ENCODE measurements at places on chromosomes 7 and 10. TPM values are rescaled to one million over a fixed set of nuclear protein-coding genes. Genes with fewer than 3 reads are reported as not detected.

DNA sequence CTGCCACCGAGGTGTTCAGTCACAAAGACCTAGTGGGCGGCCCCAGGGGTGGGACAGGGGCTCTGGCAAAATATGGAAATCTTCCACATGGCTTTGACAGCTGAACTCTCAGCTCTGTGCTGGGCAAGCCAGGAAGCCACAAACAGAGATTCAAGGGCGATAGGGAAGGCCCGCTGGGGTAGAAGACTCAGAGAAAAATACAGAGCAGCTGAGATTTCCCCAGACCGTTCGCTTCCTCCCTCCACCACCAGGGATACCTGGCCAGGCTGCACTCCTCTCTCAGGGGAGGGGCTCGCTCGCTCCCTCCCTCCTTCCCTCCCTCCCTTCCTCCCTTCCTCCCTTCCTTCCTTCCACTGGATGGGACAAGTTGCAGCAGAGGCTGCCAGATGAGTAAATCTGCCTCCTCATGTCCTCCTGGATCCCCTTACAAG, 260.5 kb downstream of the PRPF18 start:
- DNase-seq: no peak

GRCh38 chr10:122672655-122673054, 27.0 kb downstream of the C10orf120 start:
- no peak for DNase-seq

Gene NXPH1
- total RNA-seq: not detected

Gene MAGI2
- total RNA-seq: 1.5 TPM

DNA sequence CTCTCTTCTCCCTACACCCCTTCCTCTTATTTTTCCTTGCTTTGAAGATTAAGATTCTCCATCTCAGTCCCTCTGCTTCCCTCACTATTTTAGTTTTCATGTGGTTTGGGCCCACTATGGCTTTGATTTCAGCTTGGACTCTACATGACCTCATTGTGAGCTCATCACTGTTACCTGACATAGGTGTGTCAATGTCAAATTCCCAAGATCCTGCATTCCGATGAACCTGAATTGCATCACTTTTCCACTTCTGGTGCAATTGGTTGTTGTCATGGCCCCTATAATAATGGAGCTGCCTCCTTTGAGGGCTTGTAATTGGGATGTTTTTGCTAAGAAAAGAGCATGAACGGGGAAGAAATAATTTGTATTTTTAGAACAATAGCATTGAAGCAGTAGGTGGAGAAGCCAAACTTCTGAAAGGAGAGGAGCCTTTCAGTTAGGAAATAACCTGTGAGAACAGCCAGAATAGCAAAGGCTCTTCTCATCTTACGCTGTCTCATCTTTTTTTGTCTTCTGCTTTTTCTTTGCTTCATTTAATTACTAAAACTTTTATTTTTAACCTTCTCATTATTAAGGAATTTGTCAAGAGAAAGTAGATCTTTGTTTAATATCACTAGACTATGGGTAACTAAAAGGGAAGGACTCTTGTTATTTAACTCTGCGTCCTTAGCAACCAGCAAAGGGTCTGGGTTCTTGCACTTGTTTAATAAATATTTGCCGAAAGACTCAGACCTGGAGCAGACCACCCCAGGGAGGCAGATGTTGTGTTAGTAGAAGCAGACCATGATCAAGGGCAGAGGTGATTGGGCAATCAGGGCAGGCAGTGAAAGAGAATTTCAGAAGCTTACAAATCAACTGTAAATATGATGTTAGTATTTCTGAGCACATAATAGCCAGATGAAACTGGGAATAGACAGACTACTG, 95.4 kb downstream of the TES start:
- no peak for DNase-seq

- DNase-seq: no peak
These were observed 96.3 kb downstream of the CHN2 start for GRCh38 chr7:29290829-29291228.

- DNase-seq: no peak
These were observed 35.5 kb downstream of the GRIFIN start for GRCh38 chr7:2440608-2441245.

Gene SEMA4G
- not detected for total RNA-seq

DNA sequence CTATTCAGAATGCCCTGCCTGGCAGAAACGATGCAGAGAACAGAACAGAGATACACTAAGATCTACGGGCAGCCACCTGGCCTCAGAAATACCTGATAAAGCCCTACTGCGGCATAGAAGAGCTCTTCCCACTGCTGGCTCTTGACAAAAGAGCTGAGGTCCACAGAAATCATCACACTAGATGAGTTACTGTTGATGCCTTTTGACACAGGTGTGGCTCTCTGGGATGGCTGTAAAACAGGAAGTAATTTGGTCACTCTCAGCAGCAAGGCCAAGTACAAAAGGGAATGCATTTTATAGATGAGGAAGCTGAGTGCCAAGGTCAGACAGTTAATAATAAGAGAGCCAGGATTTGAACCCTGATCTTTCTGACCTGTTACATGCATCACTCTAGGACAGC, 35.0 kb upstream of the ACSL5 start:
- no peak for DNase-seq

DNA sequence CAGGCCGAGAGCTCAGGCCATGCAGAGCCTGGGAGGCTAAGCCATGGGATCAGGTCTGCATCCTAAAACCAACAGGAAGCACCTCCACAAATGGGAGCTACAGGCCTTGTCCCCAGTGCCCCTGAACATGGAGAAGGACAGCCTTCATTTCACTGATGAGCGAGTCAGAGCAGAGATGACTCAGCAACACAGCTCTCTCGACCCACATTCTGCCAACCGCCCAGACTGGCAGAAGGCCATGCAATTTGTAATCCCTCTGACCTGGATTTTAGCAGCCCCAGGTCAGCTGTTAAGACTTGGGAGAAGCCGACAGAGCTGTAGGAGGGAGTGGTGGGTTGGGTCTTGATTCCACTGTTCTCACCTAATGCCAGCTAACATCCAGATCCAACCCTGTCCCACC, 25.5 kb downstream of the VOPP1 start:
- peak; percentile 95 for DNase-seq

Gene MRLN
- not detected for total RNA-seq

Gene MSRB2
- 29.0 TPM for total RNA-seq

DNA sequence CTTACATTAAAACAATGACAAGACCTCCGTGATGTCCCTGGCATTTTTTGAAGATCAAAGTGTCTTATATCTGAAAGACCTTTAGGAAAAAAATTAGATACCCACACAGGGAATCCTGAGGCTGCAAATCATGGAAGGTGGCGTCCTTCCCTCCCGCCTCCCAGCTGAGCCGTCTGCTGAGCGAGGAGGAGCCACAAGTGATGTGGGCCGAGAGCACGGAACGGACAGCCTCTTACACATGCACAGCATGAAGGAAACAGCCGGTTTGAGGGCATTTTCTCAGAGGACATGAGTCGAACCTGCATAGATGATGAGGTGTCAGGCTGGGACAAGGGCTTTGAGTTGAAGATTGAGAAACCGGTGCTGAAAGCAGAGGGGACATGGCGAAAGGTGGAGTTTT, 163.3 kb downstream of the ADARB2 start:
- DNase-seq: no peak

GRCh38 chr10:123429706-123430221, 236.4 kb upstream of the GPR26 start:
- DNase-seq: no peak

Gene ADCY1
- total RNA-seq: 4.4 TPM

- DNase-seq: peak; percentile 27
These were observed 23.8 kb downstream of the SCIN start for GRCh38 chr7:12594122-12594897.

Gene PAX4
- not detected for total RNA-seq

GRCh38 chr7:134605978-134606923, 40.4 kb upstream of the BPGM start:
- DNase-seq: peak; percentile 51

Gene CHPF2
- 37.8 TPM for total RNA-seq

DNA sequence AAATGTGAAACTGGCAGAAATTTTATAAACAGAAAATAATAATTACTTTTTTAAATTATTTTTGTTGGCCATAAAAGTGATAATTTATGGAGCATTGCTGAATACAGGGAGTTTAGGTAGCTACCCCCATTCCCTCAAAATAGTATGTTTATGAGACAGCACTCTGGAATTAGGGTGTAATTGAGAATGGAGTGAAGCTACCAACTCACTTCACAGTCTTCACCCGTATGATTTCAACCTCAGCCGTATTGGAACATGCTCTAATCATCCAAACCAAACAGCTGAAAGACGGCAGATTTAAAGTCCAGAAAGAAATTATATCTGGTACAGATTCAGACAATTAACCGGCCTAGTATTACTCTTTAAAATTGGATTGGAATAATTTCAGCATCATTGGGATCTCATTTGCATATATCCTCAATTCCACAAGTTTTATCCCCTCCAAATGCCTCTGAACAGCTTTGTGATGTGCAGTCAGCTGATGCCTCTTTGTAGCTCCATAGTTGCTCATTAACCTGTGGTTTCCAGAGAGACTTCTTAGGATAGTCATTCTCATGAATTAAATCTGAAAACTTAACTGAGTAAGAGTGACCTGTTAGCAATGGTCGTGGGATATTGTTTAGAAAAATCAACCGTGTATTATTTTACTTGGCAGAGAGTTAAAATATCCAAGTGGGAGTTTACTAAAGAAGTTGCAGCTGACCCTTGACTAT, 59.1 kb upstream of the GJD4 start:
- peak; percentile 16 for DNase-seq

Gene THNSL1
- 5.1 TPM for total RNA-seq

- DNase-seq: no peak
These were observed 208.1 kb downstream of the KIAA1217 start for GRCh38 chr10:24417053-24417452.

DNA sequence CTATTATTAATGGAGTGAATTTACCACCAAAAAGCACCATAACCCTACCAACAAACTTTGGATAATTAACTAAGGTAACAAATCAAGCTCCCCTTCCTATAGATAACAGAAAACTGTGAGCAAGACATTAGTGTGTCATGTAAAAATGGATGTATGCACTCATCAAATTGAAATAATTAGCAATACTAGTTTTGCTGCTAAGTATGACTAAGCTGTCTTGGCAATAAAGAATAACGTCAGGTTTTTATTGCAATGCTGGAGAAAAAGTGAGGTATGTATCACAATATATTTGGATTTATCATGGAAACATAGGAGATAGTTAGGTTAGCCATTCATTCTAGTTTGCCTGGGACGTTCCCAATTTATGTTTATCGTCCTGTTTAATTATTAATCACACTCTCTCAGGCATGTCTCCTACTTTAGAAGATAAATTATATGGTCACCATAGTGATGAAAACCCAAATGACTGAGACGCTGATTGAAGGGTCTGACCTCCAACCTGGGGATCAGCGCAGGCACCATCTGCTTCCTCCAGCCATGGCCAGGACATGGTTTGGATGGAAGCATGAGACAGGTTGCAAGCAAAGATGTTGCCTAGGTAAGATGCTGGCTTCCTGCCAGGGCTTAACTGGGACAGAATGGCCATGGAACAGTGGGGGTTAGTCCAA, 125.6 kb downstream of the FANK1 start:
- DNase-seq: no peak

Gene RBP3
- total RNA-seq: not detected

Gene TRIM50
- not detected for total RNA-seq

Gene MKX
- 185 TPM for total RNA-seq

GRCh38 chr10:97333601-97334369, 744 bp downstream of the FRAT2 start:
- DNase-seq: no peak

- DNase-seq: peak; percentile 72
These were observed 82.2 kb downstream of the PARD3 start for GRCh38 chr10:34732926-34733325.

- no peak for DNase-seq
These were observed 51.7 kb upstream of the ATP6V0A4 start for GRCh38 chr7:138849701-138850100.

Gene GHRHR
- total RNA-seq: not detected

Gene LLCFC1
- not detected for total RNA-seq

DNA sequence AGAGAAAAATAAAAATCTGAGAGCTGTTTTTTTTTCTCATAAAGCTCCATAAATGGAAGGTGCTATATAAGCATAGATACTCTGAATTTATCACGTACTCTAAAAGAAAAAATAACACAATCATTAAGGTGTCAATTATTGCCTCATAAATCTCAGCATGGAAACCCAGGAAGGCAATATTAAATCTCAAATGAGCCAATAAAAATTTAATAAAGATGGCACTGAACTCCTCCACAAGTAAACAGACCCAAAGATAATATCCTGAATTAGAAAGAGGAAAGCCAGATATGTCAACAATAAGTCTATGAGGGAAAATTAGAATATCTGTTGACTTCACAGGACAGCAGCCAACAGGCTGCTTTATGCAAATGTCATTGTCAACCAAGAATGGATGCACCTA, 66.5 kb downstream of the CDK6 start:
- DNase-seq: no peak

Gene STEAP2
- 2.5 TPM for total RNA-seq

- no peak for DNase-seq
These were observed 45.1 kb downstream of the TMEM60 start for GRCh38 chr7:77753173-77753572.

DNA sequence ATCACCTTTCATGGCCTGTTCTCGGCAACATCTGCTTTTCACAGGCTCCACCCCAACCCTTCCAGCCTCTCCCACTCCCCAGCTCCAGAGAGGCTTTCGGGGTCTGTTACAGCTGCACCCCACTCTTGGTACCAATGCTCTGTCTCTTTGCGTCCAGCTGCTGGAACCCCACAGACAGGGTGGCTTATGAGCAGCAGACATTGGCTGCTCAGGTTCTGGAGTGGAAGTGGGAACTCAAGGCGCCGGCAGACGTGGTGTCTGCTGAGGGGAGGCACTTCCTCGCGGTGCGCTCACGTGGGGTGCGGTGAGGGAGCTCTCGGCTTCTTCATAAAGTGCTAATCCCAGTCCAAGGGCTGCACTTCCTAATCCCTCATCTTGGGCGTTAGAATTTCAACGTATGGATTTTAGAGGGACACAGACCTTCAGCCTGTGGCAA, 185.7 kb downstream of the ELFN1 start:
- no peak for DNase-seq

Gene TMEM26
- total RNA-seq: not detected
